ENCODE measurements at places on chromosomes 3 and 15.

GRCh38 chr3:130619196-130619595 lies 102.2 kb downstream of the COL6A6 start:
- no peak for DNase-seq

DNA sequence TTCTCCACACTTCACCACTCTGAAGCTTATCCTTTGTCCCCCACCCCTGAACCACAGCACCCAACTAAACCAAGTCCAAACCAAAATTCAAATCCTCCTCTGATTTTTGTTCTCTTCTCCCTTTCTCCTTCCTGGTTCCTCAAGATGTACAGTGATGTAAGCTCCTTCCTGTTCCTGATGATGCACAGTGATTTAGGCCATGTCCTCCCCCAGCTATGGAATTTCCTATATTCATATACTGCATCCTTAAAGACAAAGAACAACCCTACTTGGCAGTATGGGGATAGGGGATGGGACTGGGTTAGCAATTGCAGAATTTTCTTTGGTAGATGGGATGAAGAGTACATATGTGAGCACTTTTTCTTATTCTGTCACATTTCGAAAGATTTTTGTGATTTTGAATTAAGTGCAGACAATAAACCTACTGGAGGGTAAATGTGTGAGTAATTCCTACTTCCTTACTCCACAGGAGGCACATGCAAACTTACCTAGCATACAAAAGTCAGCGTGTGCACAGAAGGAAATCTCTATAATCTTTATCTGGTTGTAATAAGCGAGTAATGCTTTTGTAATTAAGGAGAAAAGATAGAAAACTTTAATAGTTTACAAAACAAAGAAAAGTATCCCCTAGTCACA lies 125.0 kb downstream of the ANO10 start:
- no peak for DNase-seq

- DNase-seq, result no peak
Measured at GRCh38 chr3:194373899-194374298, 4.4 kb upstream of the LRRC15 start.

DNA sequence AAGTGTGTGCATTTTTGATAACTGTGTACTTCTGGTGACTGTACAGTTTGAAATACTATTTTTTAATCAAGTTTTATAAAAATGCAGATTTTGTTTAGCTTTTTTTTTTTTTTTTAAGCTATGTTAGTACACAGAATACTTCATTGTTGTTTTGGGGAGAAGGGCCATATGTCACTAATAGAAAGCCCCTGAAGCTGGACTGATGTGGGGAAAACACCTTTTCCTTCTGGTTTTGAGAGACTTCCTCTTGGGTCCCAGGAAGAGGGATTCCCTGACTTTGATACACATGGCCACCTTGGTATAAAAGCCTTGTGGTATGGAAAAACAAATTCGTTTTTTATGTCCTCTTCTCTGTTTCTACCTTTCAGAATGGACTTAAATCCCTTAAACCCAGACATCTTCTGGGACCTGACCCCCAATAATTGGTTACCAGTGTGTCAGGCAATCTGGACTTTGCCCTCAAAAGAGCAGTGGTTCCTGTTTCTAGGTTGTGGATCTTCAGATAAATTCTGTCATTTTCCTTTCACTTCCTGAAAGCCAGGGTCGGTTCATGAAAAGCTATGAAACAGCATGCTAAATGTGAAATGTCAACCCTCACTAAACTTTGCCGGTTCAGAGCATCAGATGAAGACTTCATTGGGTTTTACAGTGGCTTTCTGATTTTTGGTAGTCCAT lies 31.1 kb upstream of the BLOC1S6 start:
- DNase-seq, result no peak

- DNase-seq, result no peak
Measured at GRCh38 chr15:90660195-90660998, 56.7 kb upstream of the BLM start.

GRCh38 chr15:67118808-67119207 lies 53.4 kb downstream of the SMAD3 start:
- DNase-seq, result no peak

- DNase-seq, result no peak
Measured at GRCh38 chr3:48476426-48477053, 27.4 kb downstream of the SHISA5 start.

DNA sequence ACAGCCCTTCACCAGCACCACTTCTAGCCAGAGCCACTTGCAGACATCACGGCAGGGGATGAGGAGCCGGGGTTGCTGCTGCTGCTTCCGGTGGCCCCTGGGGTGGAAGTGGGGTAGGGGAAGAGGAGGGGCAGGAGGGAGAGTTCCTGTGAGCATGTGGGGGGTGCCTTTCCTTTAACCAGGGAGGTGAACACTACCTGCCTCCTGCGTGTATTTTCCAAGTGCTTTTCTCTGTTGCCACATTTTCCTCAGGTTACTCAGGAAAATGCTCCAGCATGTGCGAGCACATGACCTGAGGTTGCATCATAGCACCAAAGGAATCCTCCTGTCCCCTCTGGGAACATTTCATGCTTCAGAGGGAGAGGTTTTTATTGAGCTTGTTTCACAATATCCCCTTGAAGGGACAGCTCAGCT lies 12.2 kb upstream of the SACM1L start:
- no peak for DNase-seq
